ENCODE measurements at places on chromosomes 11 and 22. TPM values are rescaled to one million over a fixed set of nuclear protein-coding genes. Genes with fewer than 3 reads are reported as not detected.

Gene GGT1
- total RNA-seq, result 0.20 TPM

Gene VEGFB
- total RNA-seq, result 51.3 TPM

Gene OR52K2
- not detected for total RNA-seq

Gene MS4A5
- total RNA-seq, result not detected

Gene CELSR1
- 2.1 TPM for total RNA-seq

Gene ANO5
- not detected for total RNA-seq

Gene GNAZ
- 1.4 TPM for total RNA-seq

Gene NXPE1
- total RNA-seq, result not detected

Gene C22orf39
- 25.0 TPM for total RNA-seq

Gene C11orf65
- total RNA-seq, result 0.24 TPM

Gene E2F8
- total RNA-seq, result 4.7 TPM

Gene EIF3F
- 216 TPM for total RNA-seq

Gene MMP13
- 0.12 TPM for total RNA-seq

Gene PARVG
- 0.48 TPM for total RNA-seq

Gene PDGFD
- not detected for total RNA-seq

Gene XKR3
- total RNA-seq, result not detected

Gene ARVCF
- 2.8 TPM for total RNA-seq

Gene GDPD4
- not detected for total RNA-seq

Gene UBQLNL
- not detected for total RNA-seq

Gene OR2AG2
- 0.84 TPM for total RNA-seq

Gene GAS2
- 1.1 TPM for total RNA-seq

Gene MAPK8IP2
- 0.39 TPM for total RNA-seq

Data from RPMI7951 (cell line).